ENCODE measurements at places on chromosomes 1 and 21.

DNA sequence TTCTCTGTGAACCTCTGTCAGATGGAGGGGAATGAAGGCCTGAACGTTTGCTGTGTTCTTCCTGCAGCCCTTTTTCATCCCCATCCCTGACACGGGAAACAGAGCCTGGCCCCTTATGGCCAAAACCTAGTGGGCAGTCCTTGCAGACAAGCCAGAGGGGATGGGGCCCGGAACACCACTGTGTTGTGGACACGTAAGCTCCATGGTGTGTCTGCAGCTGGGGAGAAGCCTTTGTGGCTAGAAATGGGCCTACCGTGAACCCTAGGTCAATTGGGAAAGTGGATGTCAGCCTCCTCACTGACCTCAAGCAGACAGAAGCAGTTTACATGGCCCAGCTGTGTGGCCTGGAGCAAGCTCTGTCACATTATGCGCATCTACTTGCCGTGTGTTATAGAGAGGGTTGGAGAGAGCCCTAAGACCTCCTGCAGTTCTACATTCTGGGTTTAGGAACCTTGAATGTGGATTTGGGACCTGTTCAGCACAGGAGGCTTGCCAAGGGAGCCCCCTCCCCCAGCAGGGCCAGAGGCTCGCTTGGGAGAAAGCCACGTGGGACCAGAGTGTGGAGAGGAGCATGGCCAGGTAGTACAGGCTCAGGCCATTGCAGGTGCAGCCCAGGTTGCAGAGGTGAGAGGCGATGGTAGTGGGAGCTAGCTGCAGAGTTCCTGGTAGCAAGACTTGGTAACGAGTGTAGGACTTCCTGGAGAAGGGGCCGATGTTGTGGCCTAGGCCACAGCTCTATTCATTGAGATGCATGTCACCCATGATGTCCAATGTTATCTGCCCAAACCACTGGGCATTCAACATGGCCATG, 20.7 kb downstream of the PARS2 start:
- no peak for DNase-seq

DNA sequence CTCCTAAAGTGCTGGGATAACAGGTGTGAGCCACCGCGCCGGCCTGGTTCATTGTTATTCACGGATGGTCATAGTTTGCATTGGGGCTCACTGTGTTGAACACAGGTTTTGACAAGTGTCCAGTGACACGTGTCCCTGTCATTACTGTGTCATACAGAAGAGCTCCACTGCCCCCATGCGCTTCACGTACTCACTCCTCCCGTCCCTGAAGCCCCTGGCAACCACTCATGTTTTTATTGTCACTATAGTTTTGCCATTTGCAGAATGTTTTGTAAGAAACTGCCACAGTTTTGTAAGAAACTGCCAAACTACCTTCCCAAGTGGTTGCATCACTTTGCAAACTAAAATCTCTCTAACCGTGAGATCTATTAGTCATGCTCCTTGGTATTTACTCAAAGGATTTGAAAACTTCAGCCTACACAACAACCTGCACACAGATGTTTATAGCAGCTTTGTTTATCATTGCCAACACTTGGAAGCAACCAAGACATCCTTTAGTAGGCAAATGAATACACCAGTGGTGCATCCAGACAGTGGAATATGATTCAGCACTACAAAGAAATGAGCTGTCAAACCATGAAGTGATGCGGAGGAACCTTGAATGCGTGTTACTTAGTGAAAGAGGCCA, 163.2 kb upstream of the COL6A1 start:
- no peak for DNase-seq

GRCh38 chr1:185338719-185339622, 21.9 kb upstream of the IVNS1ABP start:
- DNase-seq: no peak

DNA sequence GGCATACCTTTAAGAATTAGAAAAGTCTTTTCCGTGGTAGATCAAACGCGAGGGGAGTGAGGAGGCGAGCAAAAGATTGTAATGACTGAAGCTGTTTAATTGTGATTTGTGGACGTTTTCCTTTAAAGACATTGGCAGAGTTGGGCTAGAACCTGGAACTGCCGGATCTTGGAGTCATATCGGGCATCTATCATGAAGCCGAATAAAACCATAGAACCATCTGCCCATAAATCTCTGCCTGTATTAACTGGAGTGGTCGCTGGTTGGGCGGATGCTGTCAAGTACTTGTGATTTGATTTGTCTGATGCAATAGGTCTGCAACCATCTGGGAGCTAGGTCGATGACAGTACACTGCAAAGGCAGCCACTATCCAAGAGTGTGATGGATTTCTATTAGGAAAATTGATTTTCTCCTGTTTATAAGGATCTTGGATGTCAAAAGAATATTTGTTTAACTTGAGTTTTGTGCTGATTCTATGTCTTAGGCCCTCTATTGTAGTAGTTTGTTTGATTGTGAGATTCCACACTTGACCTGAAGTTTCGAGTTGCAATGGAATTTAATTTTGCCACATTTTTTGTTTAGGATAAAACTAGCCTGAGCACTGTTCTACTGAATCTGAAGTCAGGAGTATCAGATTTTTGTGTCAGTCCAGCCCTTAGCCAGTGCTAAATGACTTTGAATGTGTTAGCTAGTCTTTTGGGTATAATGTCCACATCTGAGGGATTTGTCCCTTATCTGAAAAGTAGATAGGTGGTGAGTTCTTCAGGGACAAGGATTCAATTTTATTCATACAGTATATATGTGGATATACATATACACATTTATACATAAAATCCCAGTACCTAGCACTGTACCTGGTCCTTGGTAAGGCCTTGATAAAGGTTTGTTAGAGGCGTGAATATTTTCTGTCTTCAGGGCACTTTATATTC, 1.2 kb downstream of the SARS1 start:
- DNase-seq: no peak

DNA sequence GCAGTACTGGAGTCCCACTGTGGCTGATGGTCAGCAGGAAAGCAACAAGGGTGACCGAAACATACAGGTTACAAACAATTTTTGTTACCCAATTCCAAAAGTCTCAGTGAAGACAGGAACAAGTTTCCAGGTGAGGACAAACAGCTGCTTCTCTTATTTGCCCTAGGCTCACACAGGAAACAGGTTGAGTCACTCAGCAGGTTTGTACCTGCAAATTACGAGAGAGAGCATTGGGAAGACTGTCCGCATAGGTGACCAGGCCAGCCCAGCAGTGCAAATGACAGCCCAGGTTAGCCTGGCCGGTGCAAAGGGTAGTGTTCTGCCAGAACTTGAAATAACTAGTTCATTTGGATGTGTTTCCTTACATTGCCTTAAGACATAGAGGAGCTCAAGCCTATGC, 40.0 kb upstream of the DSCAM start:
- DNase-seq: no peak

DNA sequence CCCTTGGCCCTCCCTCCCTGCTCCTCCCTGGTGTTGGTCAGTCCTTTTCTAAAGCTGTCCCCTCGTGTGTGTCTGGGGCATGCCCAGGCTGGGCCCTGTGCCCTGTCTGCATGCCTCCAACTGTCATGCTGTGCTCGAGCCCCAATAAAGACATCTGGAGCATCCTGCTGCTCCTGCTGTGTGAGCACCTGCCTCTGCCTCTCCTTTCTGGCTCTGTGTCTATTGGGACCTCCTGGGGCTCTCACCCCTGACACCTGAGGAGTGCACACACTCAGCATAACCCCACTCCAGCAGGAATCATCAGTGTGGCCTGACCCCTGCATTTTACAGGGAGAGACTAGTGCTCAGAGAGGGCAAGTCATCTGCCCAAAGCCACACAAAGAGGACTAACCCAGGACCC, 23.7 kb downstream of the KCNC4 start:
- DNase-seq: no peak

GRCh38 chr1:99365141-99365540, 100.8 kb downstream of the PLPPR4 start:
- no peak for DNase-seq

DNA sequence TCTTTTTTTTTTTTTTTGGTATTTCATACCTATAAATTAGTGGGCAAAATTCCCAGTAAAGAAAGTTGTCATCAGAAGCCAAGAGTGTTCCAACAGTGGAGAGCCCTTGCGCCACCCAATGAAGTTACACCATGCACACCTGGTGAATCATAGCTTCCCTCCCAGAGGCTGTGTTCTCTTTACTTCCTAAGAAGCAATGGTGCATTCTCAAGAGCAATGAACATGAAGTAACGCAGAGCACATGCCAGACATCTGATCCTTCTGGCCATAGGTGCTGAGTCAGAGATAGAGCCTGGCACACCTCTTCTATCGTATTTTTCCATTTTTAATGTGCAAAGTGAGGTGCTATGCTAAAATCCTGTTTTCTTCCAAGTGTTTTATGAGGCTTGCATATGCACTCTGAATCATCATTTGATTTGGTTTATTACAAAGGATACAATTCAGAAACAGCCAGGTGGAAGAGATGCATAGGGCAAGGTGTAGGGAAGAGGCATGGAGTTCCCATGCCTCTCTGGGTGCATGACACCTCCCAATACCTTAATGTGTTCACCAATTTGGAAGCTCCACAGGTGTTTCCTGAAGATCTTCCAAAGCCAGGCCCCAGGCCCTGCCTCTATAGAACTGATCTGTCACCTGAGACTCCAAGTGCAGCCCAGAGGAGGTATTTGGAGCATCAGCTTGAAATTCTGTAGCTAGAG, 408.0 kb downstream of the SIPA1L2 start:
- no peak for DNase-seq

DNA sequence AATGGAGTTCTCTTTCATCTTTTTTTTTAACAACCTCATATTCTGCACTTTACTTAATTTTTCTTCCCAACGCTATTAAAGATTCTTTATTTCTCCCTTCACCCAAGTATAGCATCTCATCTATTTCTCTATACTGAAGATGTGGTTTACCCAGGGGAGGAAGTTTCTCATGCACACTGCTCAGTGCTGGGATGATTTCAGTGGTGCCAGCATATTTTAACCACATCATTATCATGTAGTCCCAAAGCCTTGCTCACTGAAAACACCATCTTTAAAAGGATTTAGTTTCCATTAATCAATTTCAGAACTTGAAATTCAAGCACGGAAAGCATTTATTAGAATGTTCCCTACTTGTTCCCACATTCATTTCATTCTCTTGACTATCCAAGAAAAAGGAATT, 725.7 kb downstream of the USP25 start:
- DNase-seq: no peak

- no peak for DNase-seq
Observed at GRCh38 chr1:36083635-36084496, at the start of gene TEKT2. Gene TEKT2, plus strand, starts transcription at chr1:36084094. Its CDS starts 828 bp downstream, at chr1:36084922.

- no peak for DNase-seq
Observed at GRCh38 chr1:16900751-16901150, 5.0 kb downstream of the RNU1-2 start.
